Left hindlimb (tissue), 1 donor: ENCODE measurements at places on chromosomes 7 and 10.

- DNase-seq: no peak
Measured at GRCh38 chr7:94971051-94971867, 63.9 kb downstream of the PPP1R9A start.

DNA sequence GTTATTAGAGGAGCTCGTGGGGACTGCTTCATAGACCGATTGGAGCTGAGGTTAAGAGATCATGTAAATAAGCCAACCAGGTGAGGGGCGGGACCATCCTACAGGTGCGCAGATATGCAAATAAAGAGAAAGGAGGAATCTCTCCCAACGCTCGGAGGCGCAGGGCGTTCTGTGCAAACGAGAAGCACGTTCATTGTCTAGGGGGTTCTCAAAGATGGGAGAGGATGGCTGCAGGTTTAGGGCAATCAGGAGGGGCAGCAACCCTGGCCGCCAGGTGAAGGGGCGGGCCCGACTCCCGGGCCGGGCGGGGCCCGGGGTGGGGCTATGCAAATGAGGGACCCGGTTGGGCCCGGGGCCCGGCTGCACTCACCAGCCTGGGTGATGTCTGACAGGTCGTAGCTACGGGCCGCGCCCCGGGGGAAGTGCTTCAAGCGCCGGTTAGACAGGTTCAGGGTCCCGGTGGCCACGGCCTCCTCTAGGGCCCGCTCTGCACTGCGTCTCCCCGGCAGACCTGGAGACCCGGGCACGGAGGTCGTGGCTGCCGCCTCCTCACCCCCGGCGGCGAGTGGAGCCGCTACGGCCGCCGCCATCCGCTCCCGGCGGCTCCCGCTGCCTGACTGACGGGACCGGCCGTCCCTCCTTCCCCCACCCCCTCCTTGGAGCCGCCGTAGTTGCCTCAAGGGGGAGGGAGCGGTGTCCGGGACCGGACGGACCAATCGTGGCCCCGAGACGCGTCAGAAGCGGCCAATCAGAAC lies at the start of gene LRCH4:
Gene LRCH4 (minus strand): TSS at position 619 of the 755 bp plus-strand sequence. CDS start 29 bp downstream, at position 590.
- no peak for DNase-seq

DNA sequence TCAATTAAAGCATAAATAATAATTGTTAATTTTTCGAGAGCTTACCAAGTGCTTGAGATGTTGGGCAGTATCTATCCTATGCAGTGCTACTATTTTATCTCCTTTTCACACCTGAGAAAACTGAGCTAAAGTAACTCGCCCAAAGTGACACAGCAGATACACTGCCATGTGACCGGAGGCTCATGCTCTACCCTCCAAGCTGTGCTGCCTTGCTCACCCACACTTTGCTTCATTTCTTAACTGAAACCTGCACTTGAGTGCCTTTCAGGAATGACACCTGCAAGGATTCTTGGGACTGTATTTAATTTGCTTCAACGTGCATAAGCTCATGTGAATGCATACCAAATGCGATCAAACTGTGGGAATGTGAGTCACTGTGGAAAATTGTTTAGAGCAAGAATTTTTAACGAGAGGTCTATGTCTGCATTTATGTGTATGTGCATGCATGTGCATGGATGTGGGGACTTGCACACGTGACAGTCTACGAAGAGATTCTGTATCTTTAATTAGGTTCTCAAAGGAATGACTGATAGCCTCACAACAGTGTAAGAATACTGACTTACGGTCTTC lies 119.2 kb downstream of the ADCYAP1R1 start:
- no peak for DNase-seq

GRCh38 chr10:101011517-101012423 lies 12.2 kb downstream of the LZTS2 start:
- DNase-seq: no peak

DNA sequence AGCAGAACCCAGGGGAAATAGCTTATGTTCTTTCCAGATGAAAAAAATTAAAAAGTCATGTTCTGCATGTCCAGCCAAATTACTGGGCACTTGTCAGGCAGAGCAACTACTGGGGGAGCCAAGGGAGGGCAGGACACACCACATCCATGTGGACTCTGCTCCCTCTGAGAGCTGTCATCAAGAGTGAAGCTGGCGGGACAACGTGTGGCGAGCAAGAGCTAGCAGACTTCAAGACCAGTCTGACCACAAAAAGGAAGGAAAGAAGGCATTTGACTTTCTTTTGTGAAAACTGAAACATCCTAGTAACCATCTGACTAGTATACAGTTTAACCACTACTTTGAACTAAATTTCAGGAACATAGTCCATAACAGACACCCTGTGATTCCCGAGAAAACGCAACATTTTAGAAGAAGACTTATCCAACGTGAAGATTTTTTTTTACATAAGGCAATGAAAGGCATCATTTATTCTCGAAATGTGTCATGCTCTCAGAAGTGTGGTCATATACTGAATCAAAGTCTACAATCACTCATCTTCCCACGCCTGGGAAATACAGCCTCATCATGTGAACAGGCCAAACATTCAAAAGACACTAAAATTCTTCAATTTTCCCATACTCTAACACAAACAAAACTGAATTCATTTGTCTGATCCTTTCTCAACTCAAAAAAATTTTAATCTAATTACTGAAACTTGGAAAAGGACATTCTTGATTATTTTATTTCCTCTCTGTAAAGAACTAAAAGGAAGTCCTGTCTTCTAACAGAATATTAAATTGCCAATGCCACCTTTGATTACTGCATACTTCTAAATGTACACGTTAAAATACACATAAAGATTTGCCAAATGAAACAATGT lies 15.5 kb downstream of the CYTH3 start:
- DNase-seq: peak; percentile 76

DNA sequence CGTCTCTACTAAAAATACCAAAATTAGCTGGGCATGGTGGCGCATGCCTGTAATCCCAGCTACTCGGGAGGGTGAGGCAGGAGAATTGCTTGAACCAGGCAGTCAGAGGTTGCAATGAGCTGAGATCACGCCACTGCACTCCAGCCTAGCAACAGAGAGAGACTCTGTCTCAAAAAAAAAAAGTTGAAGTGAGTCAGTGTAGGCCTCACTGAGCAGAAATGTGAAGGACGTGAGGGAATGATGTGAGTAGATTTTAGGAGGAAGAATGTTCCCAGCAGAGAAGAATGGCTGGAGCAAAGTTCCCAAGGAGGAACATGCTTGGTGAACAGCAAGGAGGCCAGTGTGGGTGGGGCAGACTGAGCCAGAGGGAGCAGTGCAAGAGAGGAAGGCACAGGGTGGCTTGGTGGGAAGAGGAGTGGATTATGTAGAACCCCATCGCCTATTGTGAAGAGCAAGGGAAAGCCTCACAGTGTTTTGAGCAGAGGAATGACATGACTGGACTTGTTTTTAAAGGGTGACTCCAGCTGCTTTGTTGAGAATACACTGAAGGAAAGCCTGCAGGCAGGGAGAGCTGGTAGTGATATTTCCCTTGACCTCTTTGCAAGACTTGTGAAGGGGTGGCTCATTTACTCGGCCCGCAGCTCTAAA lies 708.7 kb downstream of the SUGCT start:
- no peak for DNase-seq

- DNase-seq: no peak
Measured at GRCh38 chr10:61965703-61966395, 64.3 kb downstream of the ARID5B start.

- no peak for DNase-seq
Measured at GRCh38 chr10:131126321-131127137, 185.0 kb downstream of the TCERG1L start.

DNA sequence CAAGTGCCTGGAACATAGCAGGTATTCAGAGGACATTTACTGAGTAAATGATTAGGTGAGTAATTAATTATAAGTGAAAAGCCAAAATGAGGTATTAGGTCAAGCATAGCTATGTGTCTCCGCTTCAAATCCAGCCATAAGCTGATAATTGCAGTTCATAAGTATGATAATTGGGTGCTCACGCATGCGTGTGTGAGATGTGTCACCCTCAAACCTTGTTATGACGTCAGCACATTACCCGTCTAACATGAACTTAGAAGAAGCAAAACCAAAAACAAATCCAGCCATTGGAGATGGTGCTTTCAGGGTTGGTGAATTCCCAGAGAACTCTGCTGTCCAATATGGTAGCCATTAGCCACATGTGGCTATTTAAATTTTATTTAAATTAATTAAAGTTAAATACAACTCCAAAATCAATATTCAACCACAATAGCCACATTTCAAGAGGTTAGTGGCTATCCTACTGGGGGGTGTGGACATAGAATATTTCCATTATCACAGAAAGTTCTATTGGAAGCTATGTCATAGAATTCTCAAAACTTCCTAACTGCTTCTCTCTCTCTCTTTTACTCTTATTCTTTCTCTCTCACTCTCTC lies at the start of gene CPA5:
Gene CPA5 (plus strand): TSS at position 546 of the 596 bp plus-strand sequence. CDS start 1,670 bp downstream, outside the sequence.
- no peak for DNase-seq

GRCh38 chr10:34756584-34756983 lies 58.5 kb downstream of the PARD3 start:
- no peak for DNase-seq

DNA sequence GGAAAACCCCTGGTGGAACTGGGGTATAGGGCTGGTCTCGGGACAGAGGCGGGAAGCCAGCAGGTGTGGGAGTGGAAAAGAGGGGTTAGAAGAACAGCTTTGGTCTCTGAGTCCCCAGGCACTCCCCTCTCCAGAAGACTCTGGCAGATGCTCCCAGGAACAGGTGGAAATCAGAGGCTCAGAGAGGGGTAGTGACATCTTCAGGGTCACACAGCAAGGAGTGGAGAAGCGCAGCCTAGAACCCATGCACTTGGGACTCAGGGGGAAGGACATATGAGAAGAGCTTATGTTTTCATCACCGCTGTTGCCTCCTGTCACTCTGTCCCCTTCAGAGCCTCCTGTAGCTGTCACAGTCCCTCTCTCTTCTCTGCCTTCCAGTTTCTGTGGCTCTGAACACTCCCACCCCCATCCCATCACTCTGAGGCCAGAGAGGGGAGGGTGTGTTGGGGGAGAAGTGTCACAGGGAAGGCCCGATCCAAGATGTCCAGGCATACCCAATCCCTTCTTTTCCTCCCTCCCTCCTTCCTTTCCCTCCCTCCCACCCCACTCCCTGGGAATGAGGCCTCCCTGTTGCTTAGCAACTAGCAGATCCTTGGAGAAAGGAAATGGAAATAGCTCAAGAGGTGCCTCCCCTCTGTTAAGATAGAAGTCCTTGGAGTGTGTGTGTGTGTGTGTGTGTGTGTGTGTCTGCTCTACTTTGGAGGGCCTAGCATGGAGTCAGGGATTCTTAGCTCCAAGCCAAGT lies 32.0 kb downstream of the SRRM3 start:
- no peak for DNase-seq

DNA sequence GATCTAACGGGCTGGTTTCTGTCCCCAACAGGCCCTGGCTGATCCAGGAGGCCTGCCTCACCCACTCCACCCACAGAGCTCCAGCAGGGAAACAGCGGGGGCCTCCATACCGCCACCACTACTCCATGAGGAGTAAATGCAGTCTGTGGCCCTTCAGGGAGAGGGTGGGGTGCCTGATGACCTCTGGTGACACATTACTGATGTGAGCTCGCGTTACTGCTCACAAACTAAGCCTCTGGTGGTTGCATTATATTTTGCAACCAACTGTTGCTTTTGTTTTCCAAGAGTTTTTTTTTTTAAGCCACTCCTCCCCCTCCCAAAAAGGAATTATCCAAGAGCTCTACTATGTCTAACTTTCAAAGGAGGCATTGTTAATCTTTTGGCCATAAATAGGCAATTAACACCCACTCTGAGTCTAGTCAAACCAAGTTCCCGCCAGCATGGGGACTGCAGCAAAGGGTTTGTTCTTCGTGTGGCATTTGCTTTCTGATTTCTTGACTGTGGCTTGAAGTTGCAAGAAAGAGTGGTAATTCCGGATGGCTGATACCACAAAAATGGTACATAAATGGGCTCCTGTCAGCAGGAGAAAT lies 72.6 kb downstream of the FAM53B start:
- no peak for DNase-seq

- DNase-seq: no peak
Measured at GRCh38 chr10:32002531-32002930, 53.7 kb downstream of the KIF5B start.

GRCh38 chr7:25562673-25563182 lies 334.4 kb upstream of the NPVF start:
- no peak for DNase-seq

GRCh38 chr7:138527746-138528223 lies 67.7 kb downstream of the TRIM24 start:
- DNase-seq: no peak

GRCh38 chr10:131831561-131831960 lies 69.2 kb upstream of the PPP2R2D start:
- DNase-seq: no peak

- DNase-seq: no peak
Measured at GRCh38 chr10:101142533-101143344, 11.6 kb downstream of the TLX1 start.

GRCh38 chr10:76624470-76624869 lies 1013.1 kb downstream of the KCNMA1 start:
- no peak for DNase-seq

- DNase-seq: no peak
Measured at GRCh38 chr7:74514131-74514591, 60.5 kb downstream of the GTF2IRD1 start.

DNA sequence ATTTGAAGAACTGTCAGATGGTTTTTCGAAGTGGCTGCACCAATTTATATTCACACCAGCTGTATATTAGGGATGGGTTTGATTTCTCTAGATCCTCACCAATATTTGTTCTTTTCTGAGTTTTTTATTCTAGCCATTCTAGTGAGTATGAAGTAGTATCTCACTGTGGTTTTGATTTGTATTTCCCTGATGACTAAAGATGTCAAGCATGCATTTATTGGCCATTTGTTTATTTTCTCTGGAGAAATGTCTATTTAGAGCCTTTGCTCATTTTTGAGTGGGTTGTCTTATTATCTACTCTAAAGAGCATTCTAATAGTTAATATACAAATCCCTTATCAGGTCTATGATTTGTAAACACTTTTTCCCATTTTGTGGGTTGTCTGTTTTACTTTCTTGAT lies 123.9 kb downstream of the PCLO start:
- DNase-seq: no peak

DNA sequence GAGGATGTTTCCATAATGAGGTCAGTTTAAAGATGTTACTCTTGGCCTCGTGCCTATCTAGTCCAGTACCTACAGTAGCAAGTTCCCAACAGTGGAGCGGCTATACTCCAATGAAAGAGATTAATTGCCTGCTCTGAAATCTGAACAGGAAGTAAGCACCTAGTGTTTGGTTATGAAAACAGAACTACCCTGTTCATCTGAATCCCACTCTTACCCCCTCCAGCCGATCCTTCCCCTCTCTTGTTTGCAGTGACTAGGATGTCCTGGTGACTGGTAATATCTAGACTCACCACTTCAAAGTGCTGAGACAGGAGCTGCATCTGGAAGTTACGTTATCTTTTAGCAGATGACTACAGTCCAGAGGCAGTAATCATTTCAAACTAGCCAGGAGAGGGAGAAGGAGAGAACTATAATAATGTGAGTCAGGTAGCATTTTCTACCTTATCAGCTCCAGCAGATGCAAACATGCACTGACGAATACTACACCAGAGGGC lies 666.7 kb upstream of the NRP1 start:
- no peak for DNase-seq

- peak; percentile 40 for DNase-seq
Measured at GRCh38 chr7:155763691-155764437, 48.4 kb downstream of the SHH start.
